Temporal lobe (tissue), 4 donors: ENCODE measurements at places on chromosomes 1 and 21. TPM values are rescaled to one million over a fixed set of nuclear protein-coding genes. Genes with fewer than 3 reads are reported as not detected.

ADAMTSL4 gene
- total RNA-seq: 0.25 TPM

LCE1B gene
- not detected for total RNA-seq

SYPL2 gene
- total RNA-seq: under 0.01 TPM

GJB3 gene
- total RNA-seq: not detected

CRYAA gene
- not detected for total RNA-seq

KRTAP21-2 gene
- total RNA-seq: not detected

SPRR4 gene
- total RNA-seq: not detected

PODN gene
- total RNA-seq: 1.5 TPM

BGLAP gene
- 0.25 TPM for total RNA-seq

TEDDM1 gene
- not detected for total RNA-seq

COL6A2 gene
- 25.8 TPM for total RNA-seq

TFF2 gene
- total RNA-seq: not detected

S100A10 gene
- 3.9 TPM for total RNA-seq

FMOD gene
- total RNA-seq: 2.2 TPM

LMX1A gene
- total RNA-seq: not detected

B3GALT2 gene
- 71.5 TPM for total RNA-seq

PLEKHG5 gene
- 20.7 TPM for total RNA-seq

REN gene
- not detected for total RNA-seq

AUNIP gene
- total RNA-seq: 0.98 TPM

RXRG gene
- total RNA-seq: 7.1 TPM

CRABP2 gene
- total RNA-seq: 7.1 TPM
